ENCODE measurements at places on chromosomes 1 and 21.
A peak's percentile ranks its signal among the peaks of the same experiment; 100 is the strongest.

- DNase-seq, result no peak
These were observed 773 bp downstream of the CHD1L start for GRCh38 chr1:147243228-147243685.

DNA sequence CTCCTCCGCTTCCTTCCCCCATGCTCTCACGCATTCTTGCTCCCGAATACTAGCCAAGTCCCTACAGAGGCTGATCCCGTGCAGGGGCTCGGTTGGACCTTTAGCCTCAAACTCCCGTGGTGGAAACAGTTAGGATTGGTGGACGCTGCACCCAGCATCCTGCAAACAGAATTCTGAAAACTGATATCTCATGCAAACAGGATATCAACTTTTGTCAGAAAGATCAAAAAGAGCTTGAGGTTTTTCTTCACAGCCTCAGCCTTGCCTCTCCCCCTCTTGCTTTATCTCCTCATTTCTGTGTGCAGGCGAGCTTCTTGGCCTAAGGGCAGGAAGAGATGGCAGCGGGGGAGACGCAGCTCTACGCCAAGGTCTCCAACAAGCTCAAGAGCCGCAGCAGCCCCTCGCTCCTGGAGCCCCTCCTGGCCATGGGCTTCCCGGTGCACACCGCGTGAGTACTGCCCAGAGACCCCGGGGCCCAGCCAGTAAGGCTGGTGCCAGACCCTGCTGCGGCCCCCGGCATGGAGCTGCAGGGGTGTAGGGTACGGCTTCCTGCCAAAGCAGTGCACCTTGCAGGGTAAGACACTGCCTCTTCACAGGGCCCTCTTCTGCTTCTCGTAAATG is at the start of gene UBASH3A:
Gene UBASH3A, plus strand, starts transcription at position 292 of the 621 bp plus-strand sequence. Its CDS starts 44 bp downstream, at position 336.
- DNase-seq, result no peak

GRCh38 chr1:157114183-157115121 is 14.8 kb upstream of the ETV3L start:
- no peak for DNase-seq

- DNase-seq, result peak; percentile 26
These were observed 29.5 kb downstream of the LDLRAP1 start for GRCh38 chr1:25572708-25573590.

- no peak for DNase-seq
These were observed 47.7 kb upstream of the RBM15 start for GRCh38 chr1:110291241-110292030.

DNA sequence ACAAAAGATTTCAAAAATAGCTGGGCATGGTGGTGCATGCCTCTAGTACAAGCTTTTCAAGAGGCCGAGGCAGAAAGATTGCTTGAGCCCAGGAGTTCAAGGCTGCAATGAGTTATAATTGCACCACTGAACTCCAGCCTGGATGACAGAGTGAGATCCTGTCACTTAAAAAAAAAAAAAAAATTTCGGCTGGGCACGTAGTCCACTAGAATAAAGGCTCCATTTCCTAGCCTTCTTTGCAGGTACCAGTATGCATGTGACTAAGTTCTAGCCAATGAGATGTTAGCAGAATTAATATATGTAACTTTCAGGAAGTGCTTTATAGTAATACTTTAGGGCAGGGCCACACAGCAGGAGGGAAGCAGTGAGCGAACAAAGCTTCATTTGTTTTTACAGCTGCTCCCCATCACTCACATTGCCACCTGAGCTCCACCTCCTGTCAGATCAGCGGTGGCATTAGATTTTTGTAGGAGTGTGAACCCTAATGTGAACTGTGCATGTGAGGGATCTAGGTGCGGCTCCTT is 28.8 kb upstream of the SYDE2 start:
- no peak for DNase-seq

GRCh38 chr1:89881415-89882058 is 60.7 kb downstream of the LRRC8D start:
- DNase-seq, result no peak

- DNase-seq, result no peak
These were observed 237.8 kb downstream of the LTN1 start for GRCh38 chr21:28754862-28755261.

DNA sequence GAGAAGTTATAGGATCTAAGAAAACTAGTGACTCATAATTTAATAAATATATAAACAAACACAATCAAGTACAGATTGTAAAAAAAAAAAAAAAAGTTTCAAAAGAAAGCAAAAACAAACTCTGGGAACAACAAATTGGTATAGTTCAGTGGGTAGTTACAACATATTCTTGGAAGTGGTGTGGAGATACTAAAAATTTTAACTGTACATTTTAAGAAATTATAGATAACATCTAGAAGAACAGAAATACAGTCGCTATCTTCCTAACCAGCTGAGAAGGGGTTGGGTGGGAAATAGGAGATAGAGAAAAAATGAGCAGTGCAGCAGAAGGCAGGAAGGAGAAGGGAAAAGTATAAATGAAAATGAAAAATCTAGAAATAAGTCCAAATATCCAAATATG is 70.5 kb downstream of the LRRC8C start:
- DNase-seq, result no peak

Data from activated gamma-delta T cell treated with anti-CD3 and anti-CD28 coated beads, Interleukin-2, amount 50 U/mL, for 16 hours (primary cell).